Effector memory CD8-positive, alpha-beta T cell (primary cell): ENCODE measurements at places on chromosomes 5 and 9.

DNA sequence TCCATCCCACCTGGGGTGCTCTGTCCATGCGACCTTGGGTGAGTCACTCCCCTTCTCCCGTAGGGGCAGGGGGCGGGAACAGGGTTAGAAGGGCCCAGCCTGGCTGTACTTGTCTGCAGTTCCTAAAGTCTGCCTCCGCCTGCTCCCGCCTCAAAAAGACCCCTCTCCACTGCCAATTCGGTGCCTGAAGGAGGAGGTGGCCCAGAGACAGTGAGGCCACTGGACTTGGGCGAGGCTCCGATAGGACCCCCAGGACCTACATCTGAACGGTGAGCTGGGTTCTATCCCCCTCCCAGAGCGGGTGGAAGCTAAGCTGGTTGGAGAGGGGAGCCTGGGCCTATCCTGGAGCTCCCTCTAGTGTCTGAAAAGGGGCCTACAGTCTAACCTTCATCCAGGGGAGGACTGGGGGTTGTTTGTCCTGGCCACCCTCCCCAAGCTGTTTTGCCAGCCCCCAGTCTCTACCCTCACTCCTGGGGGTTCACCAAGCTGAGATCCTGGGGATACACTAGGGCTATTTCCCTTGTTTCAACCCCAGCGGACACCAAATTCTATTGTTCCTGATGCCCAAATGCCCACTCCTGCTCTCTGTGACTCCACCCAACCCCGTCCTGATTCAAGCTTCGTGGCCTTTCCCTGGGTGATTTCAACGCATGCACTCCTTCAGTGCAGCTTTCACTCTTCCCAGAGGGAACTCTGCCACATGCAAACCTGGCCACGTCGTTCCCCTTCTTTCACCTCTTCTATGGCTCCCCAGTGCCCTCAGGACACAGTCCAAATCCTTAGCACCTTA is 6.1 kb upstream of the CRB2 start:
- DNase-seq, result peak; percentile 65

- no peak for DNase-seq
Observed at GRCh38 chr5:82162573-82162972, 115.6 kb downstream of the RPS23 start.

- DNase-seq, result no peak
Observed at GRCh38 chr9:17535176-17535575, 43.7 kb upstream of the SH3GL2 start.

DNA sequence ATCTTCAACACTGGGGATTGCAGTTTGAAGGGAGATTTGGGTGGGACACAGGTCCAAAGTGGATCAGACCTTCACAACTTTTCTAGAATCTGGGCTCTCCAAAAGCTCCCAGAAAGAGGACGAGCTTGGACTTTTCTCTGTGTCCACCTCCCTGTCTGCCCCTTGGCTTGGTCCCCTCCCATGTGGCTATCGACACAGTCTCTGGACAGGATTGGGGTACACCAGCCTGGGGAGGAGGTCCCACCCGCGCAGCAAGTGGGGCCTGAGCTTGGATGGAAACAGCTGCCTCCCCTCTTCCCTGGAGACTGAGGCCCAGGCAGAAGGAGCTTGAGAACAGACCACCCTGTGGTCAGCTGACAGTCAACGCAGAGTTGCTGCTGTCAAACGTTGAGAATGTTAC is 84.6 kb upstream of the FCN1 start:
- no peak for DNase-seq

- DNase-seq, result no peak
Observed at GRCh38 chr9:35519692-35520363, 29.9 kb downstream of the RUSC2 start.

DNA sequence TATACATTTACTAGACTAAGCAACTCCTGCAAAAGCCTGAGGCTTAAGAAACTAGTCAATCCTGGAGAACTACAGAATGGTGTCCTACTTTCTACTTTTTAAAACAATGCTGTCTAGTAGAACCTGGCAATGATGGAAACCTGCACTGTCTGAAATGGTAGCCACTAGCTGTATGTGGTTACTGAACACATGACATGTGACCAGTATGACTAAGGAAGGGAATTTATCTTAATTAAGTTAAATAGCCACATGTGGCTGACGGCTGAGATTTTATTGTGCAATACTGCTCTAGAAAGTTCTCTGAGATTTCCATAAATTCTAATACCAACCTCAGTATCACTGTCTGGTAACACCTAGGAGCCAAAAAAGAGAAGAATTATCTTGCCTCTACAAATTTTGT is 44.9 kb upstream of the RAPGEF6 start:
- no peak for DNase-seq

DNA sequence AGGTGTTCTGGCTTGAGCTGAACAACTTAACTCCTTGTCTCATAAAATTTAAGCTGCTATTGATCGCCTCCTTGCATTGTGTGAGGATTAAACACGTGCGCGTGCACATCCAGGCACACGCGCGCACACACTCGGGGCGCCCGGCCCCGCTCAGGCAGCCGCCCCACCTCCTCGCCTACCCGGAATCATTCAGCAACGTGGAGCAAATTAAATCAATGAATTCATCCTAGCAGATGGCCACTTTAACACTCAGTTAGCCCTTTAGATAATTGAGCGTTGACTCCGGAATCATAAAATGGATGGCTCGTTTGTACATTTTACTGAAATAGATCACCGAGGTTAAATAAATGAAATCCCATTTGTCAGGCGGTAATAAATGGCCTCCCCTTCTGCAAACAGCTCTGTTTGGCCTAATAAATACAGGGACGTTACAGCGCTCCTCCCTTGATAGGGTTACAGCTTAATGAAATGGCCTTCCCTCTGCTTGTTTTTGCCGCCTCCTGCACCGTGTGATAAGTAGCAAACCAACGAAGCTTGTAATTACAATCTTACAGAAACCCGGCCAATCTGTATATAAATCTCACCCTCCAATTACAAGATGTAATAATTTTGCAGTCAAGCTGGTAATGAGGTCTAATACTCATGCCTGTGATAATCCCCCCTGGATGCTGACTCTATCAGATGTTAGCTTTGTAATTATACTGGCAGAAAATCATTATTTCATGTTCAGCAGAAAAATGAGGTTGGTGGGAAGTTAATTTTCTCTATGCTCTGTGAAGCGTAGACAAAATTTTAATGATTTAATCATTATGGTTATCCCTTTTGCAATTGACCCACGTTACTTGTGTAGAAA is 229.7 kb upstream of the IRX4 start:
- DNase-seq, result no peak

- DNase-seq, result no peak
Observed at GRCh38 chr5:179953987-179954386, 46.3 kb upstream of the TBC1D9B start.

GRCh38 chr9:13718539-13718938 is 439.0 kb upstream of the MPDZ start:
- no peak for DNase-seq

- DNase-seq, result no peak
Observed at GRCh38 chr9:76643399-76644117, 120.7 kb upstream of the PCA3 start.

DNA sequence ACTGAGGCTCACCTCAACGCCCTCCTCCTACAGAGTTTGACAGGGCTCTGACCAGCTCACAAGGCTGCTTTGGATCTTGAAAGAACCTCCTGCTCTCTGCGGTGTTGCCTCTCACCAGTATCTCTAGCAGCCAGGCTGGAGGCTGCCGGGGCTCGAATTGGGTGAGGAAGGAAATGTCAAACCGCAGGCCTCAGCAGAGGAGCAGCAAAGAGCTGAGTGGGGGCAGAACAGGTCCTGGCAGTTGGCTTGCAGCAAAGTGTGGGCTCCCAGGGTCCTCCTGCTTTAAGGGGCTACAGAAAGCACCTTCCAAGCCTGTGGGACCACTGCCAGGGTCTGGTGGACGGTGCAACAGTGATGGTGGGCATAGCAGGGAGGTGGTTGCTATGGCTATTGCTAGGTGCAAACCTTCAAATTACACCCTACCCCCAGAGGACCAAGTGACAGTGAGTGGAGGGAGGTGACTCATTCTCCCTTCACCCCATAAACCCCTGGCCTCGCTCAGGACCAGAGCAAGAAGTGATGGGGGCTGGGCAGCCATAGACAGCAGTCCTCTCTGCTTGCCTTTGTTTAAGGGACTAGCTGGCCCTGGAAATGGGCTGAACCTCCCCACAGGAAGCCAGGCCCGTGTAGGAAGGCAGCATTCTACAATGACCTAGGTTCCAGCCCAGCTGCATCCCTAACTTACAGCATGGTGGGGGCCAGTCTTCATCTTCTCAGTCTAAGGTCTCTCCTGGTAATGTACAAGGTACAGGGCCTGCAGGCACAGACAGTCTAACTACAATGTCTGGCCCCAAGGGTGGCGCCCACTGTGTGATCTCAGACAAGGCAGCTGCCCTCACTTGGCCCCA is 18.7 kb downstream of the LCP2 start:
- DNase-seq, result peak; percentile 86

DNA sequence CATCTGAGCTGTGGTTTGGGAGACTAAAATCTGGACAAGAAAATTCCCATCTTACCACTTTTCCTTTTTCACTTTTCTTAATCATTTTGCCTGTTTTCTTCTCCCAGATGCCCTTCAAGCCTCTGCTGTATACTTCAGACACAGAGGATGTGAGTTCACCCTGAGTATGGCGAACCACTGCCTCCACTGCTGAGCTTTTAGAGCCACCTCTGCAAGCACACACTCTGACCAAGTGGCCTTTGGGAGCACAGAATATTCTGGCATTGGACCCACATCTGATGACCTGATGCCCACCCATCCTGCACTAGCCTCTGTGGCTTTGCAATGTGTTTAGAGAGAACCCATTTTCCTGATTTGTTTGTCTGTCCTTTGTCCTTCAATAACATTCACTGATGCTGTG is 32.5 kb downstream of the TERT start:
- no peak for DNase-seq

DNA sequence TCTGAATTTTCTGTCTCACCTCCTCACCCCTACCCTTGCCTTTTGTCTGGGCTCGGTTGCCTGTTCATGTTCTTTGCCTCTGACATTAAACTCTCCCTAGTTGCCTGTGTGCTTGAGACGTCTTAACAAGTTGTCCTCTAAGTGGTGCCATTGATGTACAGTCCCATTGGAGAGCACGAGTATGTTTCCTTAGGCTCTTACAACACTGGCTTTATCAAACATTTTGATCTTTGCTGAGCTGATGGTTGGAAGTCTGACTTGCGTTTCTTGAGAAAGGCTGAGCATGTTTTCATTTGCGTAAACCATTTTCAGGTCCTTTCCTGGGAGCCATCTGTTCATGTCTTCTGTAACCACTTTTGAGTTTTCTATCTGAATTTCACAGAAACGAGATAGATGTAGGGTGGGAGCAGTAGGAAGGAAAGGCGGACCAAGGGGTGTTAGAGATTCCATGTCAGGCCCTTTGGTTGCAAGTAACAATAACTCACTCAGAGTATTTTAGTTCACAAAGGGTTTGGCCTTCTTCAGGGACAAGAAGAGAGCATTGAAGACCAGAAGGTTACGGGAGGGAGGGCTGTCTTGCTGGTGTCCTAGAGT is 35.4 kb downstream of the OTULIN start:
- DNase-seq, result no peak

DNA sequence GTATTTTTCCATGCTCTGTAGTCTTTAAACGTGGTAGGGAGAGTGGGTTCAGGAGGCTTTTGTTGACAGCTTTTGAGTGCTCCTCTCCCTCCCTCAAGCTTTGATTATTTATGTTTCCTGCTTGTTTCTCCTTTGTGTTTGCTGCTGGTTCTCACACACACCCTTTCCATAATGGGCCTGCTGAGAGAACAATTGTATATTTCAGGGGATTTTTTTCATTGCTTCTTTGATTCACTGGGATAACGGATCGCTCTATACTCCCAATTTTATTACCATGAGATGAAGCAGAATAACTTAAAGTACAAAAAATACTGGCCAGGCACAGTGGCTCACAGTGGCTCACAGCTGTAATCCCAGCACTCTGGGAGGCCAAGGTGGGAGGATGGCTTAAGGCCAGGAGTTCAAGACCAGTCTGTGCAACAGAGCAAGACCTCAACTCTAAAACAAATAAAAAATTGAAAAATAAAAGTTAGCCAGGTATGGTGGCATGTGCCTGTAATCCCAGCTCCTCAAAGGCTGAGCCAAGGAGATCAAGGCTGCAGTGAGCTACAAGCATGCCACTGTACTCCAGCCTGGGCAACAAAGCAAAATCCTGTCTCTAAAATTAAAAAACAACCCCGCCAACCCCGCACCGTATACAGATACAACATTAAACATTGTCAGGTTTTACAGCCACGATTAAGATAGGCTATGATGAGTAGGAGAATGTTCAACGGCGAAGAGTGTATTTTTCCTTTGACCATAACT is 66.9 kb downstream of the USP20 start:
- DNase-seq, result no peak

GRCh38 chr9:35729700-35730485 is 2.1 kb downstream of the TLN1 start:
- DNase-seq, result peak; percentile 16

DNA sequence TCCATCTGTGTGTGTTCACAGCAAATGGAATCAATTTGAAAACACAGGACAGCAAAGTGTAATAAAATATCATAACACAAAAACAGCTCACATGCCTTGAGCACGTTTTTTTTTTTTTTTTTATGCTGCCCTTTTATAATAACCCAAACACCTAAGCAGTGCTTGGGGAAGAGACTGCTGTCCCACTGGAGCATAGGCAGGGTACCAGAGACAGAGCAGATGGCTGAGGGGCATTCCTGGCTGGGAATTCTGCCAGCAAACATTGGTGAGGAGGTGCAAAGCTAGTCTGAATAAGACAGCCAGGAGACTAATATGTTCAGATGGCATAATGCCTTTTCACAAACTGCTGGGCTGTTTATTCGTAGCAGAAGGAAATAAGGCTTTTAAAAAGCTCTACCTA is 58.1 kb upstream of the SV2C start:
- no peak for DNase-seq

- DNase-seq, result no peak
Observed at GRCh38 chr9:86637515-86637914, 283.3 kb upstream of the TUT7 start.

GRCh38 chr5:168086746-168087145 is 204.7 kb upstream of the WWC1 start:
- DNase-seq, result no peak

- no peak for DNase-seq
Observed at GRCh38 chr5:126694403-126694802, 82.5 kb upstream of the LMNB1 start.

DNA sequence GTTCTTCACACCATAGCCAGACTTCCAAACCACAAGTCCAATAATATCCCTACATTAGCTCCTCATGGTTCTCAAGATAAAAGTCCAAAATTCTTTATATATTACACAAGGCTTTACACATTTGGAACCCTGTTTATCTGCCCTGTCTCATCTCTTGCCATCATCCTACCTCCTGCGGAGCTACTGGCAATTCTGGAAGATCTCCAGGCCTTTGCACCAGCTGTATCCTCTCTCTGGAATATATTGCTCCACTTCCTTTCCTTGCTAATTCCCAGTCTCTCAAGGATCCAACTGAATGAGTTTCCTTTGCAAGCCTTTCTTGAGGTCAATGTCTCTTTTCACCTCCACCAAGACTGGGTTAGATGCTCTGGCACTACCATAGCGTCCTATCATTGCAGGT is 41.3 kb upstream of the MIER3 start:
- DNase-seq, result no peak

GRCh38 chr5:151008210-151008491 is 12.2 kb upstream of the GPX3 start:
- no peak for DNase-seq

GRCh38 chr5:1803192-1803591 is 2.0 kb downstream of the NDUFS6 start:
- DNase-seq, result no peak
